ENCODE measurements at places on chromosomes 4 and X. TPM values are rescaled to one million over a fixed set of nuclear protein-coding genes. Genes with fewer than 3 reads are reported as not detected.

DNA sequence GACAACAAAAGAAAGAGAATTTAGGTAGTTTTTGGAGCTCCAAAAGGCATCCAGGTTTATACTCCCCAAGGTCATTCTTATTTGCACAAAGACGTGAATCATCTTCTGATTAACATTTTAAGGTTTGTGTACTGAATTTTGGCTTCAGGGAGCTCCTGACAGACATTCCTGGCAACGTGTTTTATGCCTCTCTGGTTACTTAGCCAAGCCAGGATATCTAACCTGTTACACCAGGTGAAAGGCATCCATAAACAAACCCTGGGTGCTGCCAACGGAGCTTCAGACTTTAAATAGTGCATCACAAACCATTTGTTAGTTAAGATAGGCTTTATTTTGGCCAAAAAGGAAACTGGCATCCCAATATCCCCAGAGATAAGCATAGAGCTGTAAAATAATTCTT is 997.3 kb downstream of the ARAP2 start:
- DNase-seq, result no peak

- DNase-seq, result no peak
Measured at GRCh38 chr4:112127803-112128202, 17.5 kb upstream of the FAM241A start.

DNA sequence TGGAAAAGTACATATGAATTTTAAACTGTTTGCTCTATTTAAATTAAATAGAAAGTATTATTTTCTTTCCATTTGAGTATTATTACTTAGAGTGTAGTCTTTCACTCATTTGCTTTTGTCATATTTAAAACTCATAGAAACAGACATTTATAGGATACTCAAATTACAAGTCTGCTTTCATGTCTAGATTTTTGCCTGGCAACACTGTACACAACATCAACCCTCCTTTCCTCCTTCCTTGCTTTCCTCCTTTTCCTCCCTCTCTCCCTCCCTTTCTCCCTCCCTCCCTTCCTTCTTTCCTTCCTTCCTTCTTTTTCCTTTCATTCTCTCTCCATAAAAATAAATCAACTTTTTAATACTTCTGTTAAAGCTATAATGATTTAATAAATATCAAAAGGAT is 2361.2 kb downstream of the ARAP2 start:
- no peak for DNase-seq

- DNase-seq, result no peak
Measured at GRCh38 chr4:99013884-99014523, 18.5 kb downstream of the METAP1 start.

- DNase-seq, result no peak
Measured at GRCh38 chr4:58113126-58113525, 1002.9 kb upstream of the IGFBP7 start.

CD38 gene
- total RNA-seq, result 10.3 TPM

GRCh38 chr4:36476135-36476534 is 194.7 kb downstream of the DTHD1 start:
- DNase-seq, result no peak

SSX3 gene
- total RNA-seq, result not detected

GRCh38 chrX:110675886-110676285 is 119.7 kb downstream of the CHRDL1 start:
- no peak for DNase-seq

DNA sequence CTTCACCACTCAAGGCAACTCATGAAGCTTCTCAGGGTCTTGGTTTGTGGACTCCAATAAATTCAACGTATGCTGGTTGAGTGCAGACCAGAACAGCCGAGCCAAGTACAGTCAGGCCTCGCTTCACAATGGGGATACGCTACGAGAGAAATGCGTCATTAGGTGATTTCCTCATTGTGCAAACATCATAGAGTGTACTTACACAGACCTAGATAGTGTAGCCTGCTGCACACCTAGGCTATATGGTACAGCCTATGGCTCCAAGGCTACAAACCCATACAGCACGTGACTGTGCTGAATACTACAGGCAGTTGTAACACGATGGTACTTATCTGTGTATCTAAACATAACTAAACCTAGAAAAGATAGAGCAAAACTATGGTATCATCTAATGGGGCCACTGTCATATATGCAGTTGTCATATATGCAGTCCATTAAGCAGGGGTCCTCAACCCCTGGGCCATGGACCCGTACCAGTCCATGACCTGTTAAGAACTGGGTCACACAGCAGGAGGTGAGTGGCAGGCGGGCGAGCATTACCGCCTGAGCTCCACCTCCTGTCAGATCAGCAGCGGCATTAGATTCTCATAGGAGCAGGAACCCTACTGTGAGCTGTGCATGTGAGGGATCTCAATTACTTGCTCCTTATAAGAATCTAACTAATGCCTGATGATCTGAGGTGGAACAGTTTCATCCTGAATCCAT is 31.5 kb downstream of the RTL5 start:
- DNase-seq, result no peak

GRCh38 chr4:7938266-7938608 is 1.4 kb downstream of the AFAP1 start:
- DNase-seq, result no peak

TEX11 gene
- not detected for total RNA-seq

- peak; percentile 56 for DNase-seq
Measured at GRCh38 chrX:13064599-13065143, 20.3 kb upstream of the FAM9C start.

DNA sequence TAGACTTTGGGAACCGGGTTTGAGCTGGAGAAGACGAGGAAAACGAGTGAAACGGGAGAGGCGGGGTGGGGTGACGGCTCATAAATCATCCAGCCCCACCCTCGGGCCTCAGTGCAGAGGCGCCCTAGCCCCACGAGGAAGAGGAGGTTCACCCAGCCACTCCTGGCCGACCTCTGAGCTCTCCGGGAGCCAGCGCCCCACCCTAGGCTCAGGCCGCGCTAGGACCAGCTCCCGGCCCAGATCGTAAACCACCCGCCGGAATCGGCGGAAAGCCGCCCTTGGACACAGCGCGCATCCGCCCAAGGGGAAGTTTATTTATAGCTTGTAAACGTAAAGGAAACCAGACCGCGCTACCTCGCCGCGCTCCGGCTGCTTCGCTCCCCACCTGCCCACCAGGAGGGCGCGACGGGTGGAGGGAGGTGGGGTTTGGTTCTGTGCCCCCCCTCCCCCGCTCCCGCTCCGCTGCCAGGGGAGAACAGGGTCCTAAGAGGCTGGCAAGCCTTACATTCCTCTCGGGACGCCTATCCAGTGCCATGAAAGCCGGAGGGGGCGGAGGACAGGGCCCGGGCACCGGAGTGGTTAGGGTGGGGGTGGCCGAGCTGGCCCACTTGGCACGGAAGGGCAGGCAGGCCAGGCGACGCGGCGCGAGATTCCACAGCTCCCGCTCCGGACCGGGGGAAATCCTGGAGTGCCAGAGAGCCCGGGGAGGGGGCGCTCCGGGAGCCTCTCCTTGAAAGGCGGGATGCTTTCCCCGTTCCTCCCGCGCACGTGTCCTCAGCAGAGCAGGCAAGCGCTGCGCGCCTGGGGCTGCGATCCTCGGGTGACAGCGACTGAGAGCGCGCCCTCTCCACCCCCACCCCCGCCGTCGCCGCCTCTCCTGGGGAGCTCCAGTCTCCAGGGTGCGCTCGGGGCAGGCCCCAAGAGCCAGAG is 84.2 kb downstream of the BCOR start:
- DNase-seq, result peak; percentile 90

MXRA5 gene
- total RNA-seq, result 3.3 TPM

DNA sequence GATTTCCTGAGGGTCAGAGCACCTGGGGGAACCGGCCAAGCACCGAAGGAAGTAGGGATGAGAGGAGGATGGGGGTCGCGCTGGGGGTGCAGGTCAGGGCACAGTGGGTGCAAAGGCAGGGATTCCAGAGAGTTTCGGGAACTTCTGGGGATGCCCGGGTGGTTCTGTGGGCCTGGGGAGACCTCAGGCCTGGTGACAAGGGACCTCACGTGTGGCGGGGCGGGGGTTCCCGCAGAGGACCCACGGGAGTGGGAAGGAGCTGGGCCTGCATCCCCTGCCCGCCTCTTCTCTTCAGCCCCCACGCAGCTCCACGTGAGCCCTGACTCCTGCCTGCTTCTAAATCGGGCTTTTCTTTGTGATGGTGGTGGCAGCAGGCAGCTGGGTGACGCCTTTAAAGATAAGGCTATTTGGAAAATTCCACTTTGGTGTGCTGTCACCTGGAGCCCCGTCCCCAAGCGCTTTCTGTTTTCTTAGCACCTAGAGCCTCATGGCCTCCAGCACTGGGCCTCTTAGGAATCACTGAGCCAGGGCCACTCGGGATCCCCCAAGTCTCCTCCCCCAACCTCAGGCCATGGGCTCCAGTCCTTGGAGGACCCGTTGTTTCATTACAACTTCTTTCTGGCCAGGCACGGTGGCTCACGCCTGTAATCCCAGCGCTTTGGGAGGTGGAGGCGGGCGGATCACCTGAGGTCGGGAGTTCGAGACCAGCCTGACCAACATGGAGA is 7.1 kb upstream of the TBC1D14 start:
- no peak for DNase-seq

DNA sequence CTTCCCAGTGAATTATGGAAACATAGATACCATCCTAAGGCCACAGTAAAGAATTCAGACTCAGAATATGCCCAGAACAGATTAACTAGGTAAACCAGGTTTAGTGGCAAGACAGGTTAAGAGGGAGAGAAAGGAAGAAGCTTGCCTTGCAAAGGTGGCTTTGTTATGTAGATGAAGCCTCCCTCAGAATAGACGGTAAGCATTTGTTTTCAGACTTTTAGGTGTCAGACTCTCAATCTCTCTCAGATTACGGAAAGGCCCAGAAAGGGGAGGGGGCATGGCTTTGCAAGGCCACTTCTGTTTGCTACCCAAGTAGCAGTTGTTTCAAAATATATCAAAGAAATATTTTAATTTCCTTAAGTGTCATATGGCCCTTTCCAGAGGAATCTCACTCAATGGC is 457.1 kb upstream of the BOD1L1 start:
- no peak for DNase-seq

CABS1 gene
- total RNA-seq, result not detected

TRPC5OS gene
- total RNA-seq, result 0.40 TPM

DNA sequence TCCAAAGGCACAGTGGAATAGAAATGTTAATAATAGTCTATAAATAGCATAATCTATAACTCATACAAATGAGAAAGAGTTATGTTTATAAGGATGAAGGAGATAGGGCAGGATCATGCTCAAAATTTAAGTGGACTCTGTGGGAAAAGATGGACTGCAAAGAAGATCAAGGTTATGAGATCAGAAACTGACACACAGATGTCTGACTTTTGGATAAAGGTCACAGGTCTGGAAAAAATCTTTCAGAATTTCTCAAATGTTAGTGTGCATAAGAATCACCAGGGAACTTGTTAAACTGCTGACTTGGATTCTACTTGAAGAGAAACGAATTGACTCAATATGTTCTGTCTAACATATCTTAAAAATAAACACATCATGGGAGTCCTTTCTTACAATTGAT is 104.1 kb downstream of the FSTL5 start:
- DNase-seq, result no peak

DNA sequence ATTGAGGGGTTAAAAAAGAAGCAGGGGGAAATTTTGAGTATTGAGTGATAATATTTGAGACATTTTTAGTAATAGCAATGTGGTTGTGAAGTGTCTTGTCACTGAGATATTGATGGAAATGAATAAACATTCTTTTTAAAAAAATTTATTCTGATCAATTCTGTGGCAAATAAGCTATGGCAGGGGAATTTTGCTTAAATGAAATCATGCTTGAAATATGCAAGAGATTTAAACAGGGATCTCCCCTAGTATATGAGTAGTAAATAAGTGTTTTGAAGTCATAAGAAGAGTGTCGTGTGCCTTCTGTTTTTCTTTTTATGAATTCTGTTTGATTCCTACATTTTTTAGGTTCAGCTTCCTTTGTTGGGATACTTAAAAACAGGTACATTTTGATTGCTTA is 23.2 kb downstream of the IL15 start:
- no peak for DNase-seq

DNA sequence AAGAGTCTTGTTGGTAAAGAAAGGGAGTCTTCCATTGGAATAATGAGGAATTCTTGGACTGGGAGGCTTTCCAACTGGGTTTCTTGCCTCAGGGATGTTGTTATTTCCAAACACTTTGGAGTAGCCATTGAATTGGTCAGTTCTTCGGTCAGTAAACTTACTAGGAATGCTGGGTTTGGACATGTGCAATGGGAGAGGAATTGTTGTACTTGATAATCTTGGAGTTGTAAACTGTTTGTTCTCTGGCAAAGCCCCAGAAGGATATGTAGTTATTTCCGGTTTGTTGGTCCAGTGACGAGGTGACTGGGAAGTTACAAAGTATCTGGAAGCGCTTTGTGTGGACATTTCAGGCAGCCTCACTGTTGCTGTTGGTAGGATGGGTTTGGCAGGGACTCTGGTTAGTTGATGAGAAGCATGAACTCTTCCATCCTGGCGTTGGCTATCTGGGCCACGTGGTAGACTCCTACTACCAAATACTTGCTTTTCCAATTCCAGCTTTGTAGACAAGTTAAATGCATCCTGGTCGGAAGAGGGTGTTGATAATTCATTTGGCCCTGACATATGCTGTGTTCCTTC is 25.9 kb downstream of the MXRA5 start:
- DNase-seq, result no peak

SPACA5 gene
- not detected for total RNA-seq

- peak; percentile 70 for DNase-seq
Measured at GRCh38 chr4:6576512-6576911, 1.5 kb downstream of the MAN2B2 start.

HMGN5 gene
- 5.5 TPM for total RNA-seq

GRCh38 chrX:104913348-104913747 is 307.1 kb downstream of the TEX13A start:
- DNase-seq, result no peak

- no peak for DNase-seq
Measured at GRCh38 chr4:111066887-111067286, 444.0 kb upstream of the PITX2 start.

DNA sequence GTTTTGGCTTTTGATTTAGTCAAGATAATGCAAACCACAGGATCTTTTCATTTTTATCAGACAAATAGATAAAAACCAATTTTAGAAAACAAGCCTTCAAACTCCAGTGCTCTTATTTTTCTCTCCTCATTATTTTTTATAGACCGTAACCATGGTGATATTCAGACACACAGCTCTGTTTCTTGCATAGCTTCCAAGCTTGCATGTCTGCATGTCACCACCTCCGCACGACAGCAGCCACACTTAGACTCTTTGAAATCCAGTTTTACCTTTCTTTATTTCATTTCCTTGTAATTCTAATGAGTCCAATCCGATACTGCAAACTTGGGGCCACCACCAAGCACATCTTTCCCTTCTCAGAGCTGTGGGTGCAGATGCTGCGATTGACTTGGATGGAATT is 94.3 kb upstream of the GPM6A start:
- no peak for DNase-seq

All from right cardiac atrium (tissue), 5 donors.